ENCODE measurements at places on chromosomes 16 and 17. TPM values are rescaled to one million over a fixed set of nuclear protein-coding genes. Genes with fewer than 3 reads are reported as not detected.
A peak's percentile ranks its signal among the peaks of the same experiment; 100 is the strongest.

DNA sequence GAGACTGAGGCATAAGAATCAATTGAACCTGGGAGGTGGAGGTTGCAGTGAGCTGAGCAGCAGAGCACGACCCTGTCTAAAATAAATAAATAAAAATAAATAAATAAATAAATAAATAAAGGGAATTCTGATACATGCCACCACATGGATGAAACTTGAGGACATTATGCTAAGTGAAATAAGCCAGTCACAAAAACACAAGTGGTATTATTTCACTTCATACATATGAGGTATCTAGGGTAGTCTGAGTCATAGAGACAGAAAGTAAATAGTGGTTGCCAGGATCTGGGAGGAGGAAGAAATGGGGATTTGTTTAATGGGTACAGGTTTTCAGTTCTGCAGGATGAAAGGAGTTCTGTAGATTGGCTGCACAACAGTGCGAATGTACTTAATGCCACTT lies 16.3 kb downstream of the PIPOX start:
- DNase-seq, result no peak
- H3K36me3 ChIP-seq, result no peaks in the 10 kb centered on the region
- no peak overlapping the region for H3K27ac ChIP-seq
- no peak overlapping the region for H3K4me3 ChIP-seq
- H3K4me1 ChIP-seq, result no peaks in the 10 kb centered on the region

DNA sequence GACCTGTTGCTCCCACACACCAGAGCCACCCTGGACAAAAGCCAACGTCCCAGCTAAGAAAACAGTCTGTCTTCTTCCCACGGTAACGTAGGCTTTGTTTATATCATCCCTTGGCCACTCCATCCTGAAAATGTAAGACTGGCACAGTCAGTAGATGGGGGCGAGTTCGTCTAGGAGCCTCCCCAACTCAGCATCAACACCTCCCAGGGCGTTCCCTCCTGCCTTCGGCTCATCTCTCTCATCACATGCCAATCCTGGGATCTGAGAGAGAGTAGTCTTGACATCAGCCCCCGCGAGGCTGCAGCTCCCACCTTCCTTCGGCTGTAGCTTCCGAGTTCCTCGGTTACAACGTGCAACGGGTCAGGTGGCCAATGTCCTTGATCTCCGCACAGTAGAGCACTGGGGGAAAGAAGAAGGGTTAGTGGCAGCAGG lies 894 bp downstream of the RNF227 start:
- H3K36me3 ChIP-seq, result peaks cover 5% of the 10 kb centered on the region
- peak overlapping the region; percentile 92 for H3K4me3 ChIP-seq
- H3K27ac ChIP-seq, result peak overlapping the region; percentile 91
- no peak for DNase-seq

GRCh38 chr17:31568121-31568520 lies 176.6 kb downstream of the RAB11FIP4 start:
- no peak overlapping the region for H3K27ac ChIP-seq
- DNase-seq, result no peak
- no peaks in the 10 kb centered on the region for H3K4me1 ChIP-seq
- H3K36me3 ChIP-seq, result no peaks in the 10 kb centered on the region
- peaks cover 8% of the 10 kb centered on the region for H3K27me3 ChIP-seq

DNA sequence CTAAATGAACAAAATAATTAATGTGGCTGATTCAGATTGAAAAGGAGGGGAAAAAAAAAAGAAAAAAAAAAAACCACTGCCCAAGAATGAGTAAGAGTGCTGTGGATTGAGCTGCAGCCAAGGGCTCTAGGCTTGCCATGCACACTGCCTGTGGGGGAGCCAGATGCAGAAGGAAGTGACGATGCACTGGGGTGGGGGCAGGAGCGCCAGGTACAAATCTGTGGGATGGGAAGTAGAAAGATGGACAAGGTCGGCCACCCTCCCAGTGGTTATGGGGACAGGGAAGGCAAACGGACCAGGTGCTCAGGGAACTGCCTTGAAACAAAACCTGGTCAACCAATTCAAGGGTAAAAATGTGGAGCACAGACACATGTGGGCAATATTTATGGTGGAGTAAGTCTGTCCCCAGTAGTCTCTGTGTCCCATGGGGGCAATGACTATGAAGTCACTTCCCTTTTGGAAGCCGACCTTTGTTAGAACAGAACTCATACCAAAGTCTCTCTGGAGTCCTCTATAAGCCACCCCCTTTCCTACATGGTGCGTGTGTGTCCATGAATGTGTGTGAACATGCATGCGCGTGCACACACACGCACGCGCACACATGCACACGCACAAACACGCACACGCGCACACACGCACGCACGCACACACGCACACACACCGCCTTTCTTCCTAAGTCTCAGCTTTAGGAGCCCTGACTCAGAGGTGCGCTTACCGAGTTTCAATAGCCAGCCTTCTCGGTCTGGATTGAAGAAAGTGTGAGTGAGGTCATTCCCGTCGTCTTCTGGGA lies 84.3 kb downstream of the CYTH1 start:
- no peak for DNase-seq
- H3K27ac ChIP-seq, result no peak overlapping the region
- H3K27me3 ChIP-seq, result no peaks in the 10 kb centered on the region
- H3K4me3 ChIP-seq, result no peak overlapping the region
- peaks cover 36% of the 10 kb centered on the region for H3K36me3 ChIP-seq

DNA sequence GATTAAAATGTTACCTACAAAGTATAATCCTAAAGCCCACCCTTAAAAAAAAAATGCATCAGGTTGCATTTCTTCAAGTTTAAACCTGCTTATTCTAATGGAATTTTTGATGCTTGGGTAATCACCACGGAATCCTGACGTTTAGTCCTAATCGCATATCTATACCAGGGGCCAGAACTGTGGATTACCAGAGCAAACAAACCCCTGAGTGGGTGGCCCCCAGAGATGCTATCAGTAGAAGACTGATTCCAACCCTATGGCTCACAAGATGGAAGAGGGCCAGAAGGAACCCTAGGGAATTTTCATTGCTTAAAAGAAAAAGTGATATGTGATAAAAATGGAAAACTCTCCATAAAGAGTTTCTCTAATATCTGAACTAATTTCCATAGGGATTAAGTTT lies 152.2 kb upstream of the NOG start:
- H3K4me3 ChIP-seq, result no peak overlapping the region
- H3K27me3 ChIP-seq, result peaks cover 19% of the 10 kb centered on the region
- no peaks in the 10 kb centered on the region for H3K36me3 ChIP-seq
- DNase-seq, result no peak
- no peaks in the 10 kb centered on the region for H3K4me1 ChIP-seq
- H3K27ac ChIP-seq, result no peak overlapping the region

The SLC12A3 gene
- total RNA-seq, result not detected

The BCO1 gene
- not detected for total RNA-seq

Measured in activated naive CD8-positive, alpha-beta T cell treated with anti-CD3 and anti-CD28 coated beads, Interleukin-2, amount 10 ng/mL, durations not matched to agents 7 days and 5 days (primary cell).